ENCODE measurements at places on chromosomes 1 and 21.

DNA sequence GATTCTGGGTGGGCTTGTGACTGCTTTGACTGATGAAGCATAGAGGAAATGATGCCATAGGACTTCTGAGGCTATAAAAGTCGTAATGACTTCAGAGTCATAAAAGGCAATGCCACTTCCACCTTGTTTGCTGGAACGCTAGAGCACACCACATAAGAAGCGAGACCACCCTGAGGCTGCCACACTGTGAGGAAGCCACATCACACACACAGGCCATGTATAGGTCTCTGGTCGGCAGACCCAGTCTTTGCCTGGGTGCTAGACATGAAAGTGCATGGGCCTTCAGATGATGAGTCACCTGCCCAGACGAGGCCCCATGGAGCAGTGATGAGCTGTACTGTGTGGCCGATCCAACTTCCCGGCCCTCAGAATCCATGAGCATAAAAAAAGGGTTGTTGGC lies 14.2 kb upstream of the KANK4 start:
- DNase-seq: no peak

DNA sequence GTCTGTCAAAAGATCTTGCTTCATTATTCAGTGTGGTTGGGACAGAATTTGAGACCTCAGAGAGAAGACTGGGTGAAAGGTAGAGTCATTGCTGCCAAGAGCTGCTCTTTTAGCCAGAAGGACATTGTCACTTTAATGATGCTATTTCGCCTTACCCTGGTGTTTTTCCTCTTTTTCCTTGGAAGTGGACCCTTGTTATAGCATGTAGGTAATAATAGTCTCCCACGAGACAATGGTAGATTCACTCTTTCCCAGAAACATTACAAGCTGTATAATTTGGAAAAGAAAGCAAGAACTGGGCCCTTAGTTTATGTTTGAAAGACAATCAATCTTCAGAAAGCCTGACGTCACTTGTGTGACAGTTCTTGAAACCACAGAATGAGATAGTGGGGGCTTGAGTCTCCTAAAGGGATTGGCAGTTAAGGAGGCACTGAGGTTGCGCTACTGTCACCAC lies 3.8 kb downstream of the SERTAD4 start:
- DNase-seq: no peak

DNA sequence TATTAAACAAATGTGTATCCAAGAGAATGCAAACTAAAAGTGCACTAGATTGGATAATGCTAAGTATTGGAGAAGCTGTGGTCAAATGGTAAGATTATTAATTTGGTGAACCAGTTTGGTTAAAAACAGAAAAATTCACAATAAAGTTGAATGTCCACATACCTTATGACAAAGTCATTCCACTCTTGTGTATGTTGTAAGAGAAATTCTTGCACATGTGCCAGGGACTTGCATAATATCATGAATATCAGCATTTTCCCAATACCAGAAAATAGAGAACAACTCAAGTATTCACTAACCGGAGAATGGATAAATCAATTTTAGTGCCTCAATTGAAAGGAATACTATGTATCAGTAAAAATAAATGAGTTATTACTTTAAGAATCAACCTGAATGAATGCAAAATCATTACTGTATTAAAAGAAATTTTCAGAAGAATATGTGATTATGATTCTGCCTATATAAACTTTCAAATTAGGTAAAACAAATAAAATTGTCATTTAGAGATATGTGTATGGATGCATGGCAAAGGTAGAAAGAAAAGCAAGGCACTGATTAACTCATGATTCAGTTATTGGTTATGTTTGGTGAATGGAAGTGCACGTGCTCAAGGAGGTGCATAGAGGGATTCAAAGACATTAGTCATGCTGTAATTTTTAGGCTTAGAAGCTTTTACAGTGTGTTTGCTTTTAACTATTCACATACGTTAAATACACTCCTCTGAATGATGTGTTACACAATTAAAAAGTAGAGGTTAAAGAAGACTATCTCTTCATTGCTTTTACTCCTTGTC lies 217.4 kb upstream of the KCNK2 start:
- no peak for DNase-seq

- peak; percentile 65 for DNase-seq
Measured at GRCh38 chr1:226687426-226687825, 51.7 kb downstream of the ITPKB start.

GRCh38 chr1:21770201-21770600 lies 12.7 kb downstream of the USP48 start:
- no peak for DNase-seq

DNA sequence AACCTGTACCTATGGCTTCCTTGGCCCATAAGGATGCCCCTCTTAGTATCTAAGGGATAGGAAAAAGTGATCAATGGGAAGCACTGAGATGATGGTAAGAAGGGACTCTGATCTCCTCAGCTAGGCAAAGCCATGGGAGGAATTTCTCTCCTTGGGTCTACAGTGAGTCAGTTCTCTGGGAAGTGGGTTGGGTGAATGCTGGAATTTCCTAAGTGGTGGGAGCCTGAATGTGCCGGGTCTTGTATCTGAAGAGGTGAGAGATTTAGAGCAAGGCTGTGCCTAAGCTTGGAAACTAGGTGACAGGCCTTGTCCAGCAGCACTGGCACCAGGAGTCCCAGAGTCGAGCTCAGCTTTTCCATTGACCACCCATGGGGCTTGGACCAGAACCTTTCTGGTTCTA lies 96.3 kb upstream of the SLC2A1 start:
- DNase-seq: no peak
